ENCODE measurements at places on chromosomes 12 and 14.

GRCh38 chr12:109900752-109901580, 892 bp downstream of the TCHP start:
- DNase-seq, result no peak

- DNase-seq, result peak; percentile 89
These were observed 44.5 kb downstream of the KDM2B start for GRCh38 chr12:121536054-121536898.

GRCh38 chr14:103155010-103155409, 31.7 kb downstream of the TNFAIP2 start:
- peak; percentile 23 for DNase-seq

DNA sequence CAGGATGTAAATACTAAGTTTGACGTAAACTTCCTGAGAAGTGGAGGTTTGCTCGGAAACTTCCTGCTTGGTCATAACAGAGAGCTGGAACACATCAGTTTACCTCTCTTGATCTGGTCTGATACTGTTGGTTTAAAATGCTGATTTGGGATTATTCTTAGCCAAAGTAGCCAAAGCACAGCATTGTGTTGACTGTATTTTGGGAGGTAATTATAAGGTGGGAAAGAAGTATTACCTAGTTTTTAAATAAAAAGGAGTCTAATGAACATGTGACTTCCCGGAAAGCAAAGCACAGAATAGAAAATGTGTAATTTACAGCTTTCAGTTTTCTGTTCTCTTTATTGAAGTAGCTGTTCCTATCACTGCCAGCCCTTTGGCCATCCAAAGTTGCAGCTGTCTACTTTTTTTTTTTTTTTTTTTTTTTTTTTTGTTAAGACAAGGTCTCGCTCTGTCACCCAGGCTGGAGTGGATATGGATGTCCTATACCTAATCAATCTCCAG, 52.2 kb upstream of the SRP54 start:
- DNase-seq, result no peak

DNA sequence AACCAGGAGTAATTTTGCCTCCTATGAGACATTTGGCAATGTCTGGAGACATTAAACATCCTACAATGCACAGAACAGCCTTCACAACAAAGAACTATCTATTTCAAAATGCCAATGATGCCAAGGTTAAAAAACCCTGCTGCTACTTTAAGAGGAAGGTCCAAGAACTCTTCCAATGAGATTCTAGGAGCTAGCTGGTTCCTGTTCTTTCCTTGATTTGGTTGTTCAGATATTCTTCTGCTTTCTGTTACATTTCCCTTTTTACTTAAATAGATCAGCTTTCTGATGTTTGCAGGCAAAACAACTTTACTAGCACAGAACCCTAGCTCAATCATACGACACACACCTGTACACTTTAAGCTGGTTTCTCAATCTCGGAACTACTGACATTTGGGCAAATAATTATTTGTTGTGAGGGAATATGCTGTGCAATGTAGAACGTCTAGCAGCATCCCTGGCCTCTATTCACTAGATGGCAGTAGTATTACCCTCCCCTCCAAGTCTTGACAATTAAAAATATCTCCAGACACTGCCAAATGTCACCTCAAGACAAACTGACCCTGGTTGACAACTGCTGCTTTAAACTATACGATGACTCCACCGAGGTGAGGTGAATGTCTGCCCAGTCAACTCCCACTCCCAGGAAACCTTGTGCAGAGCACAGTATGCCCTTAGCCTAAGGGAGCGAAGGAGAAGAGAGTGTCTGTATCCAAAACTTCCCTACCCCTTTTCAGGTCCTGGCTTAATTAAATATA, 4.4 kb downstream of the BLTP3B start:
- DNase-seq, result no peak

GRCh38 chr14:59926534-59926933, 6.6 kb downstream of the LRRC9 start:
- no peak for DNase-seq

DNA sequence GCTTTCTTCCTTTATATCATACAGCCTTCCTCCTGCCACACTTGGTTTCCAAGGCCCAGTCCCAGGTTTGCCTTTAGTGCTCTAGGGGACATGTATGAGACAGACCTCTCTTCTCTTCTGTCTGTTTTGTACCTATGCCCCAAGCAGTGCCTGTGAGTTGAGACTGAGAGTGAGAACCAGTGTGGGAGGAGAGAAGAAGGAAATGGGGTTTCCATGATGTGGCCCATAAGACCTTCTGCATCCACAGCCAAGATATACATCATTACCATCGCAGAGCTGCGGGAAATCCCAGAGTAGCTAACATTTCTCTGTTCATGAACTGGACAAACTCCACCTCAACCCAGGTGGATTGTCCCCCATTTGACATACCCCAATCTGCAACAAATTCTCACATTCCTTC, 2.8 kb downstream of the TESPA1 start:
- DNase-seq, result no peak

DNA sequence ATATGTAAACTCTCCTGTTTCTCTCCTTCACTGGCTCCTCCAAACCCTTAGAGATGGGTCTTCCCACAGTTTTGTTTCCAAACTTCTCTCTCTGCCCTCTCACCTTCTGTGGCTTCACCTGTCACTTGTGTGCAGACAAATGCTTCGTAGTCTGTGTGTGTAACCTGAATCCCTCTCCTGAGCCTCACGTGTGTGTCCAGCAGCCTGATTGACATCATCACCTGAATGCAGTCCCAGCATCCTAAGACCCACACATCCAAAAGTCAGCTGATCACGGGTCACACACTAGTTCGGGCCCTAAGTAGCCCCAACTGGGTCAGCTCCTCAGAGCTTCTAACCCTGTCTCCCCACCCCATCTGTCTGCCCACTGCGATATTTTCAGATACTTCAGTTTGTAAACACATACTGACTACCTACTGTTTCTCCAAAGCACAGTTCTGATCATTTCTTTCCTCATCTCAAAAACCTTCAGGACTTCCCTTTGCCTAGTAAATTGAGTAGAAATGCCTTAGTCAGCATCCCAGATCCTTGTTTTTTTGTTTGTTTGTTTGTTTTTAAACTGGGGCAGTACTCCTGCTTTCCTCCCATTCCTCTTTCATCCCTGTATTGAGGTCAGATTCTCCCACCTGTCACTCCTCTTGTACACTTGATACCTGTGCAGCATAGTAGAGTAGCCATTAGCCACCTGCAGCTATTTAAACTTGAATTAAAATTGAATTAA, 23.7 kb downstream of the FNTB start:
- DNase-seq, result no peak

- peak; percentile 11 for DNase-seq
These were observed 58.3 kb downstream of the SIX1 start for GRCh38 chr14:60590991-60591414.

DNA sequence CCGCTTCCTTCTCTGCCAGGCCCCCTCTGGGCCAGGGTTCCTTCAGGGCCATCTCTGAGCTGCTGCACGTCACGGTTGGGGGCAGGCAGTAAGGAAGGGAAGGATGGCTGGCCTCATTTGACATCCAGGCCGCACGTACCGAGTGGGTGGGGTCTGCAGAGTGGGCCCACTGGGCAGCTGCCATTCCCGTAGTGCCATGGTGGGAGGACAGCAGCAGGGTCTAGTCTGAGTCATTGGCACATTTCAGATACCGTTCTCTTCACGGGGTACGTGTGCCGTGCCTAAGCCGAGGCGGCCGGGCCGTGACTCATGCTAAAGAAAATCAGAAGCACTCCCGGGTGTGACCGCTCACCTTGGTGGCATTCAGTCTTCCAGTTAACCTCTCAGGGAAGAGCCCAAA, 43.9 kb downstream of the IL31 start:
- peak; percentile 19 for DNase-seq

DNA sequence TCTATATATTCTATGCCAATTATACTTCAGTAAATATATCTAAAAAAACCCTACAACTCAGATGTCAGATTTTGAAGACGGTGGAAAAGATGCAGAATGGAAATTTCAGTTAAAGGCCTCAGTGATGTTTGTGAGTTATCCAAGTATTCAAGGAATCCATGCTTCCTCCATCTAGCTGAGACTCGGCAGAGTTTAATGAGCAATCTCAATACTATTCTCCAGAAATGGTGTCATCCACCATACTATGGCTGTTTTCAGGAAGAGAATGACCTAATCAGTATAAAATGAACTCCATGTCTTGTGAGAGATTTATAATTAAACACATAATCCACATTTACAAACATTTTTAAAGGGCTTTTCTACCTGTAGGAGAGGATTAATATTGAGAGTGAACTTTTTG, 66.0 kb downstream of the KLHL28 start:
- DNase-seq, result peak; percentile 94

GRCh38 chr12:96434107-96434506, 33.9 kb upstream of the CDK17 start:
- peak; percentile 78 for DNase-seq

- DNase-seq, result peak; percentile 53
These were observed 381.6 kb downstream of the VRK1 start for GRCh38 chr14:97178781-97179180.

DNA sequence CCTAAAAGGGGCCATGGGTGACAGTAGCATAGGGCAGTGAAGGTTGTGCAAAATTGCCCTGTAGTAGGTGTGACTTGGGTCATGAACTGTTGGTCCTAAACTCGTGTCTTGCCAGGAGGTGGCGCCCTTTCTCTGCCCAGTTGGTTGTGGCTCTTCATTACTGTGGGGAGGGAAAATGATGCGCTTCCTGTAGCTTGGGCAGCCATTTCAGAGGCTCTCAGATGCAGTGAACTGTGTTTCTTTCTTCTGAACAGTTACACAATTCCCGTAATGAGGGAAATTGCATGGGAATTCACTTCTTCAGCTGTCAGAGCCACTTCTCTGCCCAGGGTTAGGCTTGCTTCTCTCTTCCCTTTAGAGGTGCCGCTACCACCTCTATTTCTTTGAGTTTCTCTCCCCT, 148.1 kb upstream of the NRXN3 start:
- peak; percentile 43 for DNase-seq

DNA sequence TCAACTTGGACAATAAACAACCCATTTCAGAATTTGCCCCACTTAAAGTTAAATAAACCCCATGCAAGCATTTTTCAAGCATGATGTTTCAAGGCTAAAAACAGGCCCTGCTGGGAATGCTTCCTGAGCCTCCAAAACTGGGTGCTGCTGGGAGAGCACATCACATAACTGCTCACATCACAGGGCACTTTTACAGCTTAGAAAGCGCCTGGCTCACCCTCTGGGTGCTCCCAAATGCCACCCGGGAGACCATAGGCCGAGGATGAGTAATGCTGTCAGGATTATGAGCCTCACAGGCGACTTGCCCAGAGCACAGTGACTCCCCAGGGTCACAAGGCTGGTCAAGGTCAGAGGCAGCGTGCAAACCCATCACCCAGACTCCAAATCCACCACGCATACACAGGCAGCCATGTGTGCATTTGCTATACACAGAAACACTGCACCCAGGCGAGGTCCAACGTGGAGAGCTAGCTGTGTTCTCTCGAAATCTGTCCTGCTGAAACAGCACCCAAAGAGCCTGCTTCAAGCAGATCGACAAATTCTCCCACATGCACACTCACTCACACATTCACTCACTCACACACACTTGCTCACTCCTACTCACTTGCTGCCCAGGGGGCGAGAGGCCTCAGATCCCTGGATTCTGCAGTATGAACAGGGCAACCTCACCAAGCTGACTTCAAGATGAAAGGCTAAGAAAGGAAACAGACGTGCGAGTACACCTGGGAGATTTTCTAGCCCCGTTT, 58.7 kb downstream of the ITPK1 start:
- peak; percentile 50 for DNase-seq

GRCh38 chr12:89067421-89068187, 284.7 kb downstream of the DUSP6 start:
- peak; percentile 85 for DNase-seq

GRCh38 chr12:90305379-90305778, 596.7 kb upstream of the ATP2B1 start:
- no peak for DNase-seq

DNA sequence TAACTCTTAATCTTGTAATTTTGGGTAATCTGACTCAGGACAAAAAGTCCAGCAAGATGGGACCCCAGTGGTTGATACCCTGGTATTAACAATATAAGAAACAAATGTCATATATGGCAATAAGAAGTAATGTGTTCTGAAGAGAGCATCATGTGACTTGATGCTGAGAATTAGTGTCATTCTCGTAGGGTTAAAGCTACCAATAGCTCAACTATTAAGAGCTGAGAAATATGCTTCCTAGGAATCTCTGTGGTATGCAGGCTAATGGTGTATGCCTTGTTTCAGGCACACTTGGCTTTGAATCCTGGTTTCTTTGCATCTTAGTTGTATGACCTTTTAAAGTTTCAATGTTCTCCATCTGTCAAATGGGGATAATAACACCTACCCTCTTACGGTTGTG, 9.1 kb downstream of the MYRFL start:
- DNase-seq, result no peak

- no peak for DNase-seq
These were observed 15.8 kb downstream of the FAM222A start for GRCh38 chr12:109729371-109729781.

GRCh38 chr12:29709054-29709453, 74.7 kb downstream of the TMTC1 start:
- DNase-seq, result no peak

GRCh38 chr12:40054555-40055227, 51.2 kb downstream of the SLC2A13 start:
- peak; percentile 73 for DNase-seq

DNA sequence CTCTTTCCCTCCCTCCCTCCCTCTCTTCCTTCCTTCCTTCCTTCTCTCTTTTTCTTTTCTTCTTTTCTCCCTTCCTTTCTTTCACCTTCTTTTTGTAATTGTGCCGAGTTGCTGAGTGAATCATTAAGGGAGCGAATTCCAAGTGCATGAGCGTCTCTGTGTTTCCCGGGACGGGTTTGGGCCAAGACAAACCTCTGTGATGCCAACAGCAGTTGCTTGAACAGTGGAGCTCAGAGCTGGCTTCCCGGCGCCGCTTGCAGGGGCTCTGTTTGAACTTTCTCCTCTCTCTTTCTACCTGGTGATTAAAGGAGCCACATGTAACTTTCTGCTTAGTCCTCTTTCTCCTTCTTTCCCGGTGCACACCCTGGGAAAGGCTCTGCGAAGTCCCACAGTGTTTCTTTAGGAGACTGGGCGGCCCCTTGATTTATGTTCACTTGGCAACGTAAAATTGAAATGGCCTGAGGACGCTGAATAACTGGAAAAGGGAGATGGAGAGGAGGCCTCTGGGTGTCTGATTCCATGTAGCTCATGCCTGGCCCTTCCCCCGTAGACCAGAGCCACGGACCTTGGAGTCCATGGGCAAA, 33.7 kb upstream of the MAP1LC3B2 start:
- peak; percentile 97 for DNase-seq

GRCh38 chr14:34981743-34982420, 910 bp upstream of the SRP54 start:
- DNase-seq, result peak; percentile 52
